ENCODE measurements at places on chromosomes 4 and X.

DNA sequence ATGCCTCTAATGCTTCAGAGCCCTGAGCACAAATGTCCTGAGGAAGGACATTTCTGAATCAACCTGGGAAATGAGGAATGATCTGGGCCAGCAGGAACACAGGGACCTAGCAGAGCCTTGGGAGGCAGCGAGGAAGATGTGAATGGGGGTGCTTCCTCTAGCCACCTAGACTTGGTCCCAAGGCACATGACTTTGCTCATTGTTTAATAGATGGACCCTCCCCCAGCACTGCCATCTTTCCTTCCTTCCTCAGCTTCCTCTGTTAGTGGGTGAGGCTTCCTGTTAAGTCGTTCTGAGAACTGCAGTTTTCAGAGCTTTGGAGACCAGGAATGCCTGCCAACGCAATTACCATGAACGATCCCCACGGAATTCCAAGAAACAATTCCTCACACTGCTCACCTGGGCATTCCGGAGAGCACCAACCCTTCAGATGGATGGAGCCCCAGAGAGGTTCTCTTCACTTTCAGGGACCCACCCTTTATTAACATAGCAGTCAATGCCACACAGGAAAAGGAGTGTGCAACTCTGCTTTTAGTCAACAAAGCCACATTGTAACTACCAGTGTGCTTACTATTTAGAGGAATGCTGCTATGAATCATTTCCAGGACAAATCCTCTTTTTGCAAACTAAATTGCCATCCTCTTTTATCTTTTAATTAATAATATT is 48.5 kb upstream of the STIM2 start:
- no peak for DNase-seq

DNA sequence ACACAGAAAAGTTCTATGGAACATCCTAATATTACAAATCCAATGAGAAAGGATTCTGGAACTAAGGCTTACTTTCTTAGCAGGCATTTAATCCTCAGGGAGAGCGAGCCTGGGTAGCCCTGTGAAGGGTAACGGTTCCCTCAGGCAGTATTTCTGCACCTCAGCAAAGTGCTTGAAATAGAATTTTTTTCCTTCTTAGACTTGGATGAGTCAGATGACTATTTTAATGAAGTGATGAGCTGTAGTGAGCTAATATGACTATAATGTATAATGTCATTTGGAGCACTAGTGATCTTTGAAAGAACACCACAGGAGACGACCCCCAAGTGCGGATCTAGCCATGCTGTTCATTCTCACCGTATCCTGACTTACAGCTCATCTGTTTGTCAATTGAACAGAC is 493.0 kb upstream of the FAM241A start:
- no peak for DNase-seq

DNA sequence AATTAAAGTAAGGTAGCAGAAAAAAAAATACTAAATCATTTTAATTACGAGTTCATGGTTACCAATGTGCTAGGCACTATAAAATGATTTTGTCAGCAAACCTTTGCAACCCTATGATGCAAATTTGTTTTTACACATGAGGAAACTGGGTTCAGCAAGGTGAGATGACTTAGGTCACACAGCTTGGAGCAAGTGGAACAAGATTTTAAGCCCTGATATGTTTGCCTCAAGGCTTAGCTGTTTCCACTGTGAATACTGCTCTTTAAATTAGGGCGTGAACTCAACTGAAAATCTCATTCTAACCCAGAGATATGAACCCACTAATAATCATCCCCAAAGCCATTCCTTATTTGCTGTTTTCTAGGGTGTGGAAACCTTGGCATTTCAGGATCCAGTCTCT is 86.3 kb downstream of the CEP44 start:
- no peak for DNase-seq

GRCh38 chr4:183078634-183079033 is 20.4 kb upstream of the WWC2 start:
- no peak for DNase-seq
